ENCODE measurements at places on chromosomes 1 and 21.

DNA sequence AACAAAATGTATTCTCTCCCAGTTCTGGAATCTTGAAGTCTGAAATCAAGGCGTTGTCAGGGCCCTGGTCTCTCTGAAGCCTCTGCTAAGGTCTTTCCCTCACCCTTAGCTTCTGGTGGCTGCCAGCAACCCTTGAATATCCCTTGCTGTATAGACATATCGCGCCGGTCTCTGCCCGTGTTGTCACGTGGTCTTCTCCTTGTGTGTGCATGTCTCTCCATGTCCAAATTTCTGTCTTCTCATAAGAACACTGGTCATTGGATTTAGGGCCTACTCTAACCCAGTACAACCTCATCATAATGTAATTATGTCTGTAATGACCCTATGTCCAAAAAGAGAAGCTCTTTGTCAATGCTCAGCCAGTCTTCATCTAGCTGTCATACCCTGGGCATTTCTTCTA is 85.7 kb upstream of the ETS2 start:
- DNase-seq, result no peak

DNA sequence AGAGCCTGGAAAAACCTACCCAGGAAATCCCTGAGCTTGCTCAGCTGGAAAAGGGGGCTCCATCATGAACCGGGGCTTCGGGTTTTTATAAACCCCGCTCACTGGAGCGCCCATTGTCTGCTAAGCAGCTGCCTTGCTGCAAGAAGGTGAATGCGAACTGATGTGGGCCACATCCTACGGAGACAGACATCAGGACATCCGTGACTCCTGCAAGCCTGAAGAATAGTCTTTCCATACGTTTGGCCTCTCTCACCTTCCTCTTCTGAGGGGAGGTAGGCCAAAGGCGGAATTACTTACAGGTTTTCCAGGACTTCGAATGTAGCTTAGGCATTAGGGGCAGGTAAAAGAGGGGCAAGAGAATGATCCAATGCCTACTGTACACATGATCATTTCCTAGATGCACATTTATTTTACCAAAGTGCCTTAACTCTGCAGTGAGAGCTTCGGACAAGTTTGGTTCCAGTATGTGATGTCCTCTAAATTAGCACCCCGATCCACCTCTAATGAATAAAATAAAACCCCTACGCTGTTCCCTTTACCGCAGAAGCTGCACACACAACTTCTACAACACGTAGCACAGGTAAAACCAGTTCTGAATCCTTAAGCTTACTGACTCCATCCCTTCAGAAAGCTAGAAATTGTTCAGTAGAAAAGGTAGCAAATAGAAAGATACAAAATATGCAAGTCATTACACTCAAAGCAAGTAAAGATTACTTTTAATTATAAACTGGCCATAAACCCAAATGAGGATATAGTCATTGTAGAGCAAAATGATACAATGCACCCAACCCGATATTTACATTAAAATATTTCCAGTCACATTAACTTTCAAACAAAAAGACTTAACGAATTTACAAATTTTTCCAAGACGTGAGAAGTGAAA is 866 bp upstream of the SORT1 start:
- no peak for DNase-seq

DNA sequence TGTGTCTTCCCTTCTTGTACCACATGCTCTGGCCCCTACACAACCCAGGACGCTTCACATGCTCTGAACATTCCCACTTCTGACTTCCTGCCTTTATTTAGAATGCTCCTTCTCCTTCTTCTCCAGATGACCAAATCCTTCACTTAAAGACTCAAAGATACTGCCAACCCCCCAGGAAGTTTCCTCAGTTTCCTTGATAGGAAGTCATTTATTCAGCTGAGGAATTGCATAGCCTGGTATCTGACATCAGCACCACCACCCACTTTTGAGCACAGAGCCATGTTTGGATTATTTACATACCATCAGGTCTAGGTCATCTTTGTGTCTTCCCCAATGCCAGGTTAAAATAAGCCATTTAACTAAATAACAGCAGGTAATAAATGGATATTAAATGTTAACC is 42.4 kb downstream of the GFI1 start:
- no peak for DNase-seq

GRCh38 chr1:238334170-238334569 is 443.4 kb upstream of the ZP4 start:
- no peak for DNase-seq

DNA sequence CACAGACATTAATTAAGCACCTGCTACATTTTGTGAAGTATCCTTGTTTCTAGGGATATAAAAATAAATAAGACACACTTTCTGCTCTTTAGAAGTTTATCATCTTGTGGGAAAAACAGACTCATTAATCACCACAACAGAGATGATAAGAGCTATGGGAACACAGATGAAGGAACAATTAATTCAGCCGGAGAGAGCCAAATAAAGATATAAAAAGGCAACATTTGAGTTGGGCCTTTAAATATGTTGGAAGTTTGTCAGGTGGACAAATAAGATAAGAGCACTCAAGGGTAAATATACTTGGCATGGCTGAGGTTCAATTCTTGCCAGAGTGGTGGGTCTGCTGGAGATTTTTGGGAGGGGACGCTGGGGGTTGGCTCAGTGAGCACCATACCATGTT is 34.2 kb upstream of the VTCN1 start:
- DNase-seq, result no peak

- DNase-seq, result peak; percentile 70
Measured at GRCh38 chr1:168234846-168235547, 9.2 kb downstream of the SFT2D2 start.

GRCh38 chr1:246492611-246493245 is 14.4 kb downstream of the SMYD3 start:
- peak; percentile 10 for DNase-seq

GRCh38 chr21:45310459-45310858 is 22.8 kb upstream of the POFUT2 start:
- no peak for DNase-seq

- DNase-seq, result no peak
Measured at GRCh38 chr1:15693371-15693770, 9.3 kb downstream of the PLEKHM2 start.

DNA sequence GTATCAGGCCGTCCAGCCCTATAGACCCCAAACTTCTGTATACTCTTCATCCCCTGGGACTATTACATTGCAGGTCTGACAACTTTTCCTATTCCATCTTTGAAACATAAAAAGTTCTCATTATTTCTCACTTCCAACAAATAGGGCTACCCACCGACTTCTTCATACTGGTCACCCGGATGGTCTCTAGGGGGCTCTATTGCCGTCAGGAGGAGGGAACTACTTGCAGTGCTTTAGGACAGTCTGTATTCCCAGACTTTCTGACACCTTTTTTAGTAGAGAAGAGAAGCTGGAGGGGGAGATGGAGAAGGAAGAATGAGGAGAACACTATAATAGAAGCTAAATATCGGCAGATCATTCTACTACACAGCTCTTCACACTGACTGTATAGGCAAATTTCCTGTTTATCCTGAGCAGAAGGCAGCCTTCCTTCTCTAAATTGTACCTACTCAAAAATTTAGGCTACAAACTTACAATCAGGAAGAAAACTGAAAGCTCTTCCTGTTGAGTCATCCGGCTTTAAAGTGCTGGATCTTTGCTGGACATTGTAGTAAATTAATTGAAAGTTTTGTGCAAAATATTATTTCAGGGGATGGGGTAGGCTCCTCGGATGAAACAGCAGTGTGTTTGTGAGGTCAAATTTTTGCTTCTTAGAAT is 54.6 kb downstream of the CDC7 start:
- no peak for DNase-seq

- DNase-seq, result no peak
Measured at GRCh38 chr1:188642704-188643103, 1814.0 kb downstream of the PLA2G4A start.

DNA sequence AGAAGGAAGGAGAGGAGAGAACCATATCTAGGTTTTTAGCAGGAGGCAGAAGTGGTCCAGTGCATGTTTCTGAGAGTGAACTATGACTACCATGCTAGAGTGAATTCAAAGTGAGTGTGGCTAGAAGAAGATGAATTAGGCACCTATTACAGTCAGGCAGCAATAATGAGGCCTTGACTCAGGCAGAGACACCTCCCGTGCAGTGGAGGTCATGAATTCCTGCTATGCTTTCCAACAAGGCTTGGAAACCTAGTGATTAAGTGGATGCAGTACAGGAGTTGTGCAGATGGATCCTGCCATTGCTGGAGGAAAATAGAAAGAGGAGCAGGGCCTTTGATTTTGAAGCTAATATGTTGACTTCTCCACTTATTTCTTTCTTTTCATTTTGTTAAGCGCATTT is 581.5 kb downstream of the RWDD3 start:
- DNase-seq, result no peak

DNA sequence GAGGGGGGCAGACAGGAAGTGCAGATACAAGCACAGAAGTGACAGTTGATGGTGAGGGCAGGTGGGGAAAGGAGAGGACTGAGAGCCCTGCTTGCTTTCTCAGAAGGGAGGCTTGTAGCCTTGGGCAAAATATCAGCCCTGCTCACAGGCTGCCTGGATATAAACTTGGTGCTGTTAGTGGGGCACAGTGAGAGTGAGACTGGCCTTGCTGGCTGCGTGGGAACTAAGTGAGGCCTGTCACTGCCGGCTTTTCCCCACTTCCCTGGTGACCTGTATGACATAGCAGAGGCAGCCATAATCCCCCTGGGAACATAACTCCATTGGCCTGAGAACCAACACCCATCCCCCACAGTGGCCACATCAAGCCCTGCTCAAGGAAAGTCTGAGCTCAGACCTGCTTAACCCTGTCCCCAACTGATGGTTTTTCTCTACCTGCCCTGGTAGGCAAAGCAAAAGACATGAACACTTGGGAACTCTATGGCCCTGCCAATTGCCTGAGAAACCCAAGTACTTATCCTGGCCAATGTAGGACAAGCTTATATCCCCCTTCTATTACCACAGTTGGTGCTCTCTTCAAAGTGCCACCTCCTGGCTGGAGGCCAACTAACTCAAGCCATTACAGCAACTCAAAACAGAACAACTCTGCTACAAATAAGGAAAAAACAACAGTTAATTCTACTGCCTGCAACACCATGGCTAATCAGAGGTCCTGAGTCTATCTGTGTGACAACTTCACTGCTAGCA is 472.7 kb downstream of the PLPP3 start:
- no peak for DNase-seq

GRCh38 chr1:232856541-232856940 is 51.3 kb downstream of the MAP10 start:
- DNase-seq, result no peak

- no peak for DNase-seq
Measured at GRCh38 chr1:208025031-208025430, 114.1 kb upstream of the CD34 start.

GRCh38 chr21:31750843-31751242 is 18.9 kb upstream of the SCAF4 start:
- DNase-seq, result no peak

GRCh38 chr1:91591175-91591974 is 90.7 kb downstream of the CDC7 start:
- DNase-seq, result no peak

DNA sequence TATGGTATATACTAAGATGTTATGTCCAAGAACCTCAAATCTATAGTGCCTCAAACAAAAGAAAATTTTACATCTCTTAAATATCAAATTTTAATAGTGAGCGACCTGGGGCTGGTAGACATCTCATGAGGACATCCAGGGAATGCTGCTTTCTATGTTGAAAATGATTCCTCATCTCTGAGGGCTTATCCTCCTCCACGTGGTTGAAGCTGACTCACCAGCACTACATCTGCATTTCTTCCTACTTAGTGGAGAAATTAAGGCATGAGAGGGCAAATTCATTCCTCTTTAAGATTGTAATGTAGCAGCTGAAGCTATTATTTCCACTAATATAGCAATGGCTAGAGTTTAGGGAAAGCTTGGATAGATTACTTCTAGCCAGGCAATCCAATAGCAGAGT is 529.5 kb downstream of the COL11A1 start:
- no peak for DNase-seq

GRCh38 chr1:100794748-100795645 is 75.5 kb downstream of the VCAM1 start:
- no peak for DNase-seq

GRCh38 chr21:31414263-31415000 is 70.4 kb upstream of the TIAM1 start:
- DNase-seq, result no peak

- no peak for DNase-seq
Measured at GRCh38 chr1:10778640-10779039, 17.8 kb downstream of the CASZ1 start.

GRCh38 chr1:56426587-56427381 is 152.6 kb downstream of the PLPP3 start:
- DNase-seq, result no peak

DNA sequence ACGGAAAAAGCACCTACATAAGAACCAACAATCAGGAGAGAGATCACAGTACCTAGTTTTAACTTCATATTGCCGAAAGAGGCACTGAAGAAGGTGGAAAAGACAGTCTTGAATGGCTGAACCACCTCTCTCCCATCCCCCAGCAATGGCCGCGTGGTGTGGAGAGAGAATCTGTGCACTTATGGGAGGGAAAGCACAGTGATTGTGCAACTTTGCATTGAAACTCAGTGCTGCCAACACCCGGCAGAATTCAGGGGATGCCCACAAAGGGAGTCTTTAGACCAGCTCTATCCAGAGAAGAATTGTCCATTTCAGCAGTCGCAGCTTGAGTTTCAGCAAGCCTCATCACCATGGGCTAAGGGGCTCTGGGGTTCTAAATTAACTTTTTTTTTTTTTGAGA is 186.3 kb upstream of the USP25 start:
- no peak for DNase-seq

- DNase-seq, result no peak
Measured at GRCh38 chr1:79325705-79326104, 319.2 kb upstream of the ADGRL4 start.

DNA sequence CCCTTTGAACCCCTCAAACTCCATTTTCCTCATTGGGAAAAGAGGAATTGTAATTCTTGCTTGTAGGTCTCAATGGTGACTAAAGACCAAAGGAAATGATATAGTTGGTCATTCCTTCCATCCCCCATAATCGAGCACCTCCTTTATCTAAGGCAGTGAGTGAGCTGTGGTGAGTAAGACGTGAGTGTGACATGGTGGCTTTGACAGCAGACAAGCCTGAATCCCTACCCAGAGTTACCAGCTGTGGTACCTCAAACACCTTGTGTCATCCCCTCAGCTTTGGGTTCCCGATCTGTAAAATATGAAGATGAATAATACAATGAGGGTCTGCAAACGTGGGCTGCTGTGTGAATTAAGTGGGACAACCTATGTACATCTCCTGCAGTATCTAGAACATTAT is 8.4 kb downstream of the TRAF5 start:
- DNase-seq, result no peak

DNA sequence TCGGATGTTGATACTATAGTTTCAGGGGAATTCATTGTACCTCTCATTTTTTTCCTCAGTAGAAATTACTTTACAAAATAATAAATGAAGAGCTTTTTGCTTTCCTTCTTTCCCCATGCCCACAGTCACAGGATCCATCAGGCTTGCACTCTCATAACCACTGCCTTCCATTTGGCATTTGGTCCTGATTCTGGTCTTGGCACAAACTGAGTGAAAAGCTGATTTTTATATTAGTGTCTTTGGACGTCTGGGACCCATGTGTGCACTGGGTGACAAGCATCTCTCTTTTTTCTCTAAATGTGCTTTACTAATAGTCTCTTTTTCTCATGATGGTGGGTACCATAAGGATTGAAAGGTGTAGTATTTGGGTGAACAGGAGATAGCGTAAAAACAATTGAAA is 2.8 kb downstream of the ELAVL4 start:
- DNase-seq, result no peak

All from germinal center (tissue), 1 donor.